ENCODE measurements at places on chromosomes 13 and 19.

DNA sequence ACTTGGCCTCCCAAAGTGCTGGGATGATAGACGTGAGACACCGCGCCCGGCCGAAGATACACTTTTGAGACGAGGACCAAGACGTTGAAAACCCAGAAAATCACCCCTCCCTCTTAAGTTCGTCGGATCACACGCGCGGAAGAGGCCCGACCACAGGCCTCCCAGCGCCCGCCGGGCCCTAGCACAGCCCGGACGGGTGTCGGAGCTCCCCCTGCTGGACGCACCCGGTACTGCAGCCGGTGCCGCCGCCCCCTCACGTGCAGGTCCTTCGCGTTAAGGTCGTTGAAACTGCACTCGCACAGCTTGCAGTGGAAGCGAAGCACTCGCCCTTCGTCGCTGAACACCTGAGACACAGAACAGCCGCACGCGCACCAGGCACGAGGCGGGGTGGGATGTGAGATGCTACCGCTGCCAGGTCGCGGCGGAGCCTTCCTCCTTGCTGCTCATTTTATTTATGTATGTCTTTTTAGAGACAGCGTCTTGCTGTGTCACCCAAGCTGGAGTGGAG, 35.7 kb upstream of the MATK start:
- DNase-seq = peak; percentile 91

GRCh38 chr13:46676378-46676725, 120.6 kb downstream of the ESD start:
- DNase-seq = no peak

DNA sequence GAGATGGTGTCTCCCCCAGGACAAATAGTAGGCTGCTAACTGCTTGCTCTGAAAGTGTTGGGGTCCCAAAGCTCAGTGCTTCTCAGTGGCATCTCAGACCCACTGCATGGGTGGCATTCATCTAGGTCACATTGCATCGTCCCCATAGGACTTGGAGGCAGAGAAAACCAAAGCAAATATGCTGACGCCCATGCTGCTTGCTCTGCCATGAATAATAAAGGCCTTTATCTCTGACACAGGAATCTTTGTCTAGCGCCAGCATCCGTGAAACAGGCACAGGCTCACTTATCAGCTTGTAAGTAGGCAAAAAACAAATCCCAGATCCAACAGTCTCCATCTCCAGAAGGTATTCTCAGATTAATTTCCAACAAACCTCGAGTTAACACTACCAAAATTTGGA, 18.9 kb upstream of the IPO5 start:
- no peak for DNase-seq

DNA sequence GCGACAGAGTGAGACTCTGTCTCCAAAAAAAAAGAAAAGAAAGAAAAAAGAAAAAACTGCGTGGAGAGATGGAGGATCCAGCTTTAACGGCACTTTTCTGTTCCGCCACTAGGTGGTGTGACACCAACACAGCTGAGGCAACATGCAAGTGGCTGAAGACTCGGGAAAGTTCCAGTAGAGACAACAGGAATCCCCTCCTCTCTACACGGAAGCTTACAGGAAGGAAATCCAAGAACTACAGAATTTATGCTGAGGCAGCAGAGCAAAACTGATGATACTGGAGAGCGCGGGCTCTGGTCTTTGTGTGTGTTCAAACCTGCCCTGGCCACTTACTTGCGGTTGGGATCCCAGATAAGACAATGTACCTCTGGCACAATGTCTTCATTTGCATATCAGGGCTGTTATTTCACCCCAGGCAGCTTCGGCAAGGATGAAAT, 9.9 kb downstream of the RANBP3 start:
- DNase-seq = peak; percentile 74

Measured in CD4-positive, alpha-beta T cell treated with Interleukin-12 subunit alpha and Interleukin-12 subunit beta, for 1 hour (primary cell).